Activated CD4-positive, CD25-positive, alpha-beta regulatory T cell (primary cell): ENCODE measurements at places on chromosomes 2 and 18.

GRCh38 chr2:219204425-219205164 is 2.0 kb upstream of the ZFAND2B start:
- DNase-seq: no peak

- no peak for DNase-seq
These were observed 55.4 kb downstream of the COLEC12 start for GRCh38 chr18:445055-445454.

GRCh38 chr2:158580760-158581159 is 124.0 kb downstream of the PKP4 start:
- no peak for DNase-seq

DNA sequence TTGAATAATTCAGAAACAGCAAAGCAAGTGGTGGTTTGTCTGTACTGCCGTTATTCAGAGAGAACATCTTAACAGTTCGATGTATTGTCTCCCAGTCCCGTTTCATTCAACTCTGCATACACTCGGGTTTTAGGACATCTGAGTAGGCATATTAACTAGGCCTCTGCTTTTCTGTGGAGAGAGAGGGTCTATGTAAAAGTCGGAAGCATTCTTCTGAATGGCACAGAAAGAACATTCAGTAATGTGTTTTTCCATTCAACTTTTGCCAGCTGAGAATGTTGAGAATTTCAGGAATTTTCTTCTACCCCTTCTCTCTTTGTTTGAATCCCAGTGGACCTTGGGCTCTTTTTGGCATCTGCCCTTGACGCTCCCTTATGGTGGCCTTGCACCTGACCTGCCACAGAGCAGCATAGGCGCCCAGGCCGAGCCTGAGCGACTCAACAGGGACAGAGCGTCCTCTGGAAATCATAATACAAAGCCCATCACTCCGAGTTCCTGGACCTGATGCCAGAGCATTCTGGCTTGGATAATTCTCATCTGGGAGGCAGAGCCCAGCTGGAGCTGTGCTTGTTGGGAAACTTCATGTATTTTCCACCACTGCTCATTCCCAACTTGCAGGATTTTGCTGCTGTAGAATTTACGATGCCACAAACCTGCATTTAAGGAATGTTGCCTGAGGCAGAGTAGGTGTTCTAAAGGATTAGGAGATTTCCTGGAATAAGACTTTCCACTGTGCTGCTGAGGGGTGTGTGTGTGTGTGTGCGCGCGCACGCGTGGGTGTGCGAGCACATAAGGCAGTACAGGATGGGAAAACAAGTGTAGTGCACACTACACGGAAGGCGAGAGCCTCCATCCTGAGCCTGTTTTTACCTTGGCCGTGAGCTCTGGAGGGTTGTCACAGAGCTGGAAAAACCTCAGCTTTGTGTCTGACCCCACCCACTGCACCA is 77.2 kb upstream of the TXNDC2 start:
- DNase-seq: no peak

- DNase-seq: no peak
These were observed at the start of gene PDCD1 for GRCh38 chr2:241858206-241859016. Gene PDCD1, minus strand, starts transcription at chr2:241858894. Its CDS starts 56 bp downstream, at chr2:241858838.

- no peak for DNase-seq
These were observed 66.2 kb downstream of the HS1BP3 start for GRCh38 chr2:20584399-20585358.
